ENCODE measurements at places on chromosomes 6 and 20.

DNA sequence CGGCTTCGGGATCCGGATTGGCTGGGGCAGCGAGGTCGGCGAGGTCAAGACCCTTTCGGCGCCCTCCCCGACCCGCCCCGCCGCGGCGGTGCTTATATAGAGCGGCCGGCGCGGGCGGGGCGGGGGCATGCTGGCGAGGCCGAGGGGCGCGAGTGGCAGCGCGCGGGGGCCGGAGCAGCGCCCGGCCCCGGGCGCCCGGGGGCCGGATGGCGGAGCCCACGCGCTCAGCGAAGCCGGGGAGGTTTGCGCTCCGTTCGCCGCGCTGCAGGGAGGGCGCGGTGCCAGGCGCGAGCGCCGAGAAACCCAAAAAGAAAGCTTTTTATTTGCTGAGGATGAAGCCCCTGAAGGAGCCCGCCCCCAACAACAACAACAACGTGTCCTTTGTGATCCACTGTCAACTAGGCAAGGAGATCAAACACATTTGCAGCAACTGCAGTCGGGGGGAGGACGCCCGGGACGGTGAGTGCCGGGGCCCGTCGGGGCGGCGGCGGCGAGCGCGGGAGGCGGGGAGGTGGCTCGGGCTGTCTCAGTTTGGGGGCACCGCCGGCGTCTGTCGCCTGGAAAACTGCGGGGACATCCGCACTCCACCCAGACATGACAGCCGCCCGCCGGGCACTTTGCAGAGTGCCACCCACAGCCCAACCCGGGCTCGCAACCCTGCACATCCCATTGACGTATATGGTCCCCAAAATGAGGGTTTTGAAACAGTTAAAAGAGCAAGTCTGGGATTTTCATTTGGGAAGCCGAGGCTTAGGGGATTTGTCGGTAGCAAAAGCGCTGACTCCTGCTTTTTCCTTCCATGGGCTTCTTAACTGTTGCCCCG, 297.3 kb downstream of the PHACTR1 start:
- DNase-seq, result peak; percentile 2

DNA sequence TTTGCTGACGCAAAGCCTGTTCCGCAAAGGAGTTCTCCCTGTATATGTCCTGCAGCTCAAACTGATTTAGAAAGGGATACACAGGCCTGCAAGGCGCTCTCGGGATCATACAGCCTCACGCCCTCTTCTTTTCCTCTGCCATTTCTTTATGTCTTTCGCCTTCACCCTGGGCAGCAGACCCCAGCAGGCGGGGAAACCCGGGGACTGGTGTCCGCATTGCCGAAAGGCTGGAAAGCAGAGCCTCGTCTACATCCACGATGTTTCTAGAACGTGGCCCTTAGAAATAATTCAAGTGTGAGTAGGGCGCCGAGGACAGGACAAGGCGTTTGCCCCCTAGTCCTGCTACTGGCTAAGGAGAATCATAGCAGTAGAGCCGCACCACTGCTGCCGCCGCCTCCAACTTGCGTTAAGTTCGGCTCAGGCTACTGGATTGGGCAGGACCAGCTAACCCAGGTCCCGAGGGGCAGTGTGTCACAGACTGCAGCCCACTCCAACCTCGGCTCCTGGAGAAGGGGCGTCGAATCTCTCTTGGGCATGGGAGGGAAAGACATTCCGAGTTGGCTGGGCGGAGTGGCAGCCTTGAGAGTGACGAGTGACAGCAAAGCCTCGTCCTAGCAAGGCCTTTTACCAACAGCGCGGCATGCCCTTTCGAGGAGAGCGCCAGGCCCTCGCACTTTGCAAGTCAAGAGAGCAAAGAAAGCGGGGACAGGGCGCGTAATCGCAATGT, 2.6 kb upstream of the TBX18 start:
- no peak for DNase-seq

DNA sequence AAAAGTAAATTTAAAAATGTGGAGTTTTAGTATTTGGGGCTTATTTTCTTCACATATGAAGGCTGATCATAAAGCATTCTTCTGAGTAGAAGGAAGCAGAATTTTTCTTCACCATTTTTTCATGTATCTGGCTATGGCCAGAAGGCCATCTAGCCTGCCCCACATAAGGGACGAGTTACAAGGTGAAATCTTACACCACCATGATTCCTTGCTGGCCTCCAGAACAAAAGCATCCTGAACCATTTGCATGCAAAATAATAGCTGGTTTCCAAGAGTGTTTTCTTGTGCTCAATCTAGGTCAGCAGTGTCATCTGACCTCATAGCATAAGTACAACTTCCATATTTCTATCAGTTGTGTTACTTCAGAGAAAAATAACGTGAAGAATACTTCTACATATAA, 93.1 kb downstream of the BMP5 start:
- no peak for DNase-seq

- DNase-seq, result no peak
These were observed 7.2 kb downstream of the SAMD3 start for GRCh38 chr6:130215526-130215925.

GRCh38 chr6:53251033-53251672, 97.6 kb downstream of the ELOVL5 start:
- no peak for DNase-seq

DNA sequence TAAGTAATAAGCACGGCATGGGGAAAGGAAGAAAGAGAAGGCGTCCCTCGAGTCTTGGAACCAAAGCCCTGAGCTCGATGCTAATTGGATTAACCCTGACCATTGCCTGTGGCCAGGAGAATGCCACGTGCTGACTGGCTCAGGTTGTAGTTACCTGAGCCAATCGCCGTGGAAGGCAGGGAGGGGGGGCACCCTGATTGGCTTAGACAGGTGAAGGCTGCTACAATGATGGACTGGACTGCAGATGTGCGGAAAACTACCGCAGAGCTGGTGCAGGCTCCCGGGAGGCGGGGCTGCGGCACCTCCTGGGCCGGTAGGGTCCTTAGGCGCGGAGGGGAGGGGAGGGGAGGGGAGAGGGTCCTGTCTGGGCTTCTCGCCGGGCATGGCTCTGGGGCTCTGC, 121.3 kb downstream of the TFAP2C start:
- DNase-seq, result no peak

- DNase-seq, result no peak
These were observed 61.6 kb downstream of the KIAA0319 start for GRCh38 chr6:24584382-24584720.

DNA sequence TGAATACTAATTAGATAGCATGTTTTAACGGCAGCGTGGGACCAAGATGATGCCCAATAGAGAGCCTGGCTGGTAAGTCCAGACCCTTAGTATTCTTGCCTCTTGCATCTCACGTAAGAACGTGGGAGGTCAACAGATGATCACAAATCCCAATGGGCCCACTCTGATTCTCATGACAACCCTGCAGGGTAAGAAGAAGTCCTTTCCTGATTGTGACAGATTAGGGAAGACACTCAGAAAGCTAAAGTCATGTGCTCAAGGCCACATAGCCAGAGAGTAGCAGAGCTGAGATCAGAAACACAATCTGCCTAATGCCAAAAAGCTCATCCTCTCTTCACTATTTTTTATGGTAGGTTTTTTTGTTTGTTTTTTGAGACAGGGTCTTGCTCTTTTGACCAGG, 103.8 kb downstream of the RALGAPA2 start:
- DNase-seq, result no peak

DNA sequence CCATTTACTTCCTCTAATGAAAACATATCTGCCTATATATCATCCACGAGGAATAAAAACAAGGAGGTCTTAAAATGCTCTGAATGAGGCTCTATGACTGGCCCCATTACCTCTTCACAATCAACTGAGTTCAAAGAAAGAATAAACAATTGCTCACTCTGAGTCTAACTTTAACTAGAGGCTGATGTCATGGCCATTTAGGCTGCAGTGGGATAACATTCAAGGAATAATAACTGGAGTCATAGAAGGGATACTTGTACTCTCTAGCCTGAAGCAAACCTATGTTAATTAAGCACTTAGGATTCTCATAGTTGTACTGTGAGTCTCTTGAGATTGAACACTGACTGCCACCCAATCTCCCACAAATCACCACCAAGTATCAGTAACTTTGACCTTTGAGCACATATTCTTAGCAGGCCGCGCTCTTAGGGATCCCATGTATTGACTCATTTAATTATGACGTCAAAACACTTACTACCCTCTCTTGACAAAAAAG, 70.2 kb downstream of the PERP start:
- DNase-seq, result no peak

GRCh38 chr6:8006208-8006607, 58.0 kb downstream of the BLOC1S5 start:
- DNase-seq, result peak; percentile 60

DNA sequence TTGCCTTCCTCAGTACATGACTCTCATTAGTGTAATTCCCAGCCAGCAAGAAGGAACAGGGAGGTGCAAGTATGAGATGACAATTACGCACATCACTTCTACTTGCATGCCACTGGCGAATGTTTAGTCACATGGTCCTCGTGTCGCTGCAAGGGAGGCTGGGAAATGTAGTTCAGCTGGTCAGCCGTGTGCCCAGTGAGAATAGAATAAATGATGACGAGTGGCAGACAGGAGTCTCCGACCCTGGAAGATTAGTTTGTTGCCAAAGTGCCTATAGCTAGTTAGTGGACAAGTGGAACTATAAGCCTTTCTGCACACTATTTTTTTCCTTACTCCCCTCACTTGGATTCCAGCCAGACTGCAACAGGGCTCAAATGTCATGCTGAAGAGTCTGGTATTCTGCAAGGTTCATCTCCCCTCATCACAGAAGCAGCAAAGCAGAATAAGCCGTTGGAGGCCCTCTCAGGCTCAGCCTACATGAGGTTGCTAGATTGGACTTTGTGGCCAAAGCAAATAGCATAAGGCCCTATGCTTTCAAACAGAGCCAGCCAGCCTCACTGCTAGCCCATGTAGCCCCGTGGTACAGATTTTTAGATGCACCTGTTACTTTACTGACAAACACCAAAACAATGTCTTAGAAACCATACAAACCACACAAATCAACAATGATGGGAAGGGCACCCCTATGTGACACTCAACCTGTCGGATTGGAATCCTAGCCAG, 9.7 kb downstream of the LINC00237 start:
- DNase-seq, result no peak

GRCh38 chr20:23122796-23123655, 36.9 kb upstream of the CD93 start:
- no peak for DNase-seq

DNA sequence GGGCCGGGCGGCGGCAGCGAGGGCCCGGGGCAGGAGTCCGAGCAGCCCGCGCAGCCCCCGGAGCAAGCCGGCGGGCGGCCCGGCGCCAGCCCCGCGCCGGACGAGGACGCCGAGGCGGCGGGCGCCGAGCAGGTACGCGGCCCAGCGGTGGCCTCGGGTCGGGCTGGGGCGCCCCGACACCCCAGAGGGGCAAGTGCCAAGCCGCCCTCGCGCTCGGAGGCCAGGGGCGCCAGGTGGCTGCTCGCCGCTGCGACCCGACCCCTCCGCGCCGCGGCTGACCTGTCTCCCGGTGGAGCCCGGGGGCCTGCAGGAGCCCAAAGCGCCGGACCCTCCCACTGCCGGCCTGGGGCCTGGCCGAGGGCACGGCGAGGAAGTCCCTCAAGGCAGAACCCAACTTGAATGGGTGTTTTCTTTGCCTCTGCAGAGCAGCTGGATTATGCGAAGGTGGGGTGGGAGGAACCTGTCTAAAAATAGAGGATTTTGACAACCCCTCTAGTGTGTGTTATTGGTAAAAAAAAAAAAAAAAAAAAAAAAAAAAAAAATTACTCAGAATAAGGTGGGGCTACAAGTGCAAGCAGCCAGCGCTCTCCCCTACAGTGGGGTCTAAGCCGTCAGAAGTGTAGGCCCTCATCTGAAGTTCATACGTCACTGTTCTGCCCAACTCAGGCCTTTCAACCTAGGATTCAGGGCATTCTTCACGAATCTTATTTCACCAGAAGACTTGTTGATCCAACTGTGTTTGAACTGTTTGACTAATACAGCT, 609 bp downstream of the OGFRL1 start:
- peak; percentile 20 for DNase-seq

- DNase-seq, result no peak
These were observed 264.7 kb downstream of the ZNF217 start for GRCh38 chr20:53328961-53329360.

DNA sequence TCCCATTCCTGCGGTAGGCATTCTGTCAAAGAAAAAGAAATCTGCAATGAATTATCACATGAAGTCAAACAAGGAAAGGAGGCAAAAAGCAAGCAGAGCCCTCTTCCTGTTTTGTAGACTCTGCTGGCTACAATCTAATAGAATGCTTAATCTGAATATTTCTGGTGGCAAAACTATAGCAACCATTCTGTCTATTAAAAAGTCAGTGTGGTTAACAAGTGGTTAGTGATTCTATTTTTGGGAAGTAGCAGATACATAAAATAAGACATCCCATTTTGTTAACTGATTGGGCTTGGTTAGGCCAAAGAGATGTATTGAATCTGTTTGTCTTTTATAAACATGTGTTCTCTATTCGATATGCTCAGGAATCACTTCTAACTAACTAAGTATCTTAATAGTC, 442.3 kb downstream of the CDC5L start:
- DNase-seq, result no peak

DNA sequence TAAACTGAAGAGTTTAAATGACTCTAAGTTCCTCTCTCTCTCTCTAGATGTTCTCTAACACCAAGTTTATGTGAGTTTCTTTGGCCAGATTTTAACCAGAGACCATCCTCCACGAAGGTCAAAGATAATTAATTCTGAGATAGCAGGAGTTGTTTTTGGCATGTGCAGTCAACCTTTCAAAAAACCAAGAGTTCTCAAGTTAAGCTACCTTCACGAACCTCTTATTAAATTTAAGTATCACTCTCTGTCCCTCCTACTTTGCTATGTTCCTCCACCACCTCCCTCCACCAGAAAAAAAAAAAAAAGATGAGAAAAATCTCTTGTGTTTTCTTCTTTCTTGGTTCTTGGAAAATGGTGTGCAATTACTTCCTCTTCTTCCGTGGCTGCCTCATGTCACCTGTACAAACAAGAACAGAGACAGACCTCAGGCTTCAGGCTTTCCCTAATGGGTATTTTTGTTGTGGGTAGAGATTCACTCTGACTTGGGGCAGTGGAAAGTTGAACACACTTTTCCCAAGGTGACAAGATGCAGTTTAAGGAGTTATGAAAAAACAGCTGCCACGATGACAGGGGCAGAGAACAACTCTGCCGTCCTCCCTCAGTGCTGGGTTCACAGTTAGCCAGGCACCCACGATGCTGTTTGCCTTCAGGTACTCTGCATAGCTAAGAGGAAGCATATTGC, 64.3 kb downstream of the ADTRP start:
- DNase-seq, result no peak

GRCh38 chr6:73134588-73134987, 90.7 kb downstream of the KHDC1L start:
- DNase-seq, result peak; percentile 18

DNA sequence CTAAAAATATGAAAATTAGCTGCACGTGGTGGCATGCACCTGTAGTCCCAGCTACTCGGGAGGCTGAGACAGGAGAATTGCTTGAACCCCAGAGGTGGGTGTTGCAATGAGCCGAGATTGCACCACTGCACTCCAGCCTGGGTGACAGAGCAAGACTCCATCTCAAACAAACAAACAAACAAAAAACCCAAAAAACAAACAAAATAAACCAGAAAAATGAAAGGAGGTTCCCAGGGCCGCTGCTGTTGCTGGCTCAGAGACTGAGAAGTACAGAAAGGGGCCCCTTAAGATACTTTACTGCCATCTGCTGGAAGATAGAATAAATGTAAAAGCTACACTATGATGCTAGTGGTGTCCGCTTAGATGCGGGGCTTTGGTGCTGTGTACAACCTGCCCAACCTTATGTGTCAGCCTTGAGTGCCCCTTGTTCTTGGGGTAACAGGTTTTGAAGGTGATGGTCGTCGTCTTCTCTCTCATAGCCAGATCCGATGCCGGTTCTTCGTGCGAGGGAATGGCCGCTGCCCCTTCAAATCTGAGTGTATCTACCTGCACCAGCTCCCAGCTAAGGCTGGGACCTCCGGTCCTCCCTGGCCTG, 2.8 kb upstream of the FANCE start:
- DNase-seq, result peak; percentile 79
